ENCODE measurements at places on chromosomes 2 and 18. TPM values are rescaled to one million over a fixed set of nuclear protein-coding genes. Genes with fewer than 3 reads are reported as not detected.

STARD6 gene
- not detected for total RNA-seq

CFC1 gene
- total RNA-seq = not detected

DSG1 gene
- total RNA-seq = not detected

DCDC2C gene
- total RNA-seq = not detected

TPO gene
- 57.9 TPM for total RNA-seq

ASTL gene
- total RNA-seq = 0.67 TPM

SETBP1 gene
- 38.8 TPM for total RNA-seq

NTSR2 gene
- total RNA-seq = not detected

KLHL41 gene
- 0.43 TPM for total RNA-seq

GRCh38 chr2:17643031-17643615 is 102.6 kb downstream of the VSNL1 start:
- DNase-seq = no peak

DNA sequence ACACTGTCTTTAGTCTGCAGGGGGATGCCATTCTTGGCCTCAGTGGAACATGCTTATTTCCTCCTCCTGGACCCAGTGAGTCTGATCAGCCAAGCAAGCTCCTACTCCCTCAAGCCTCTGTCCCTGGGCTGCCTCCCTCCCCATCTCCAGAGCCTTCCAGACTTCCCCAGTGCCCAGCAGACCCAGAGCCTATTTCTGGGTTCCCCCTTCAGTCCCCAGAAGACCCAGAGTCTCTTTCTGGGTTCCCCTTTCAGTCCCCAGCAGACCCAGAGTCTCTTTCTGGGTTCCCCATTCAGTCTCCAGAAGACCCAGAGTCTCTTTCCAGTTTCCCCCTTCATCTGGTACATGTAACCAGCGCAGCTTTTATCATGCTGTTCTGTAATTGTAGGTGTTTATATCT is 17.0 kb upstream of the PKDCC start:
- no peak for DNase-seq

DNA sequence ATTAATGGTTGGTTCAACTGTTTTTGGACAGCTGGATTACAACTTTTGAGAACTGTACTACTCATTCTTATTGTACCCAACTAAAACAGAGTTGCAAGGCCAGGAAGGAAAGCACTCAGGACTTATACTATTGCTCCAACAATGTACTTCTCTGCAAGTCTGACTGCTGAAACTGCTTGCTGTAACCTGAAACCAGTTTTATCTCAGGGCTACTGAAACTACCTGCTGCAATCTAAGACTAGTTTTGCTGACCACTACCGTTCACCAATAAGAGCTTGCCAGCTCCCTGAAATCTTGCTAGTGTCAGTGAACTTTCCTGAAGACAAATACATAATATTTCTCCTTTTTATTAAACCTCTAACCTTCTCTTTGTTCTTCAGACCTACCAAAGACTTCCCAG is 157.3 kb downstream of the CDCA7 start:
- DNase-seq = no peak

DNA sequence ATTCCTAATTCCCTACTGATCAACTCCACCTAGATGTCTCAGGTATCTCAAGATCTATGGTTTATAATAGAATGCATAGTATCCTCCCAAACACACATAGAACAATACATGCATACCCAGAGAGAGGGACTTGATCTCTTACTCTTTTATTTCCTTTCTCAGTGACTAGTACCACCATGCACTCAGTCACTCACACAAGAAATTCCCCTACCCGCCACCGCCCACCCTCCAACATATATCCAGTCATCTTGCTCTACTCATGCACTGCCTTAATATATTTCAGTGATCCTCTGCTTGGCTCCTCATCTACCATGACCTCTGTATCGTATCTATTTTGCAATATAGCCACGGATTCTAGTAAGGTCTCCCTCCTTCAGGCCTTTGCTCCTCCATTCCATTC is 996.9 kb downstream of the LRP1B start:
- DNase-seq = no peak

DNA sequence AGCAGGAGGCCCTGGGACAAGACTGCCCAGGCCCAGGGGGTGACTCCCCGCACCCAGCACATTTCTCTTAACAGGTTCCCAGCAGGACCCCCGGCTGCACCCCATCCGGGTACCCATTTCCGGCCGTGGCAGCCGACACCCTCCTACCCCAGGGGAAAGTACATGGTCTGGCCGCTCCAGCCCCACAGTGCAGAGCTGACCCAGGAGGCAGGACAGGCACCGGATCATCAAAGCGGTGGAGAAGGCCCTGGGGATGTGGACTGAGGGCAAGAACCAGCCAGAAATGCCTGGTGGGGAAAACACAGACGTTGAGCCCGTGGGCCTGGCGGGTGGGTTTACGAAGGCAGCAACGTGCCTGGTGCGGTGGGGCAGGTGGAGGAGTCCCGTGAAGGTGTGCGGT is 79.5 kb upstream of the GPC1 start:
- no peak for DNase-seq

GRCh38 chr2:69292256-69292655 is 94.8 kb downstream of the GFPT1 start:
- no peak for DNase-seq

DNA sequence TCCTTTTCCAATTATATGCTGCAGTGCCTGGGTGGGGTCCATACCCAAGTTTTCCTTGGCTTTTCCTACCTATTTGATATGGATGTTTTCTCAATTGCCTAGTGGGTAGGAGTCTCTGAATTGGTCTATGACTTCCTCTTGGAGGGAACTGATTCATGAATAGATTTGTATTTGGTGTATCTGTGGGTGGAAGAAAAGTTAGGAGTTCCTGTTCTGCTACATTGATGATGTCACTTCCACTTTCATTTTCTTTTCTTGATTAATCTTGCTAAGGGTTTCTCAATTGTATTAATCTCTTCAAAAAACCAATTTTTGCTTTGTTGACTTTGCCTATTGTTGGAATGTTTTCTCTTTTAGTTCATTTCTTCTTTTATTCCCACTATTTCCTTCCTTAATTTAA is 37.4 kb upstream of the SLC9A2 start:
- no peak for DNase-seq

DNA sequence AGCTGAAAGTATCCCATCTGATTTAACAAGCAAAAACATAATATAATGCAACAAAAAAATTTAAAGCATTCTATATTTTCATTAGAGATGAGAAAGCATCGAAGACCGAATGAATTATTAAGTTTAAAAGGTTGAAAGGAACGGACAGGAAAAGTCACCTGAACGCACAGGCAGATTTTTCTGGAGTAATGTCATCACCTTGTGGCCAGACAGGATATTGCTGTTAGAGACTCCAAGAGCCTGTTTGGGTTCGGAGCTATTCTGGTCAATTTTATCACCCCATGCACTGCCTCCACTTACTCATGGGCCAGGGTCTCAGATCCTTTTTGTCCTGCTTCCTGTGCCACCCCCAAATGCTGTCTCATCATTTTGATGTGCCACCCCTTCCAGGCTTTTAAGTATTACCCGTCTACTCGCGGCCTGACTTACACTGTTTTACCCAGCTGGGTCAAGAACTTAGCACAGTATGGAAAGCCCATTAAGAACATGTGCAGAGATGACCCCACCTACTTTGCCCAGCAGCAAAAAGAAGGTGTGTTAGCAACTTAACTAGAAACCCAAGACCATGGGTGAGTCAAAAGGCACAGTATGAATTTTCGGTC is 27.3 kb downstream of the GKN2 start:
- no peak for DNase-seq

DNA sequence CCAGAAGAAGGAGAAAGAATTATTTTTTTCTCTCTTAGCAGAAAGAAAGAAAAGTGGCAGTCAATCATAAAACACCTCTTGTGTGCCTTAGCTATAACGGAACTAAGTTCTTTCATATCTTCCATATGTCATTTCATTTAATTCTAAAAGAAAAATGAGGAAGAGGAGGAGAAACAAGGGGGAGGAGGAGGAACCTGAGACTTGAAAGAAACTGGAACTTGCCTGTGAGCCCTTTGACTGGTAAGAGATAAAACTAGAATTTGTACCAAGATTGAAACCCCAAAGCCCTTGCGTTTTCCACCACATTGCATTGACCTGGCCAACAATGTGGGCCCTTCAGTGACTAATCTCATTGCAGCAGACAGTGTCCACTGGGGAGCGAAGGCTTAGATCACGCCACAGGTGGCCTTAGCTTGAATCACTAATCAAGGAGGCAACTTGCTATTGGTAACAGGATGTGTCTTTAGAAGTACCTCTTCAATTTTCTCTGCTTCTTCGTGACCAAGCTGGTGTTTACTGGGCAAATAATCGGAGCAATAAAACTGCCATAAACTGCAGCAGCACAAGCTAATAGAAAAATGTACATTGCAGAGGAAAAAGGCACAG is 307.9 kb downstream of the CLIP4 start:
- DNase-seq = no peak

DNA sequence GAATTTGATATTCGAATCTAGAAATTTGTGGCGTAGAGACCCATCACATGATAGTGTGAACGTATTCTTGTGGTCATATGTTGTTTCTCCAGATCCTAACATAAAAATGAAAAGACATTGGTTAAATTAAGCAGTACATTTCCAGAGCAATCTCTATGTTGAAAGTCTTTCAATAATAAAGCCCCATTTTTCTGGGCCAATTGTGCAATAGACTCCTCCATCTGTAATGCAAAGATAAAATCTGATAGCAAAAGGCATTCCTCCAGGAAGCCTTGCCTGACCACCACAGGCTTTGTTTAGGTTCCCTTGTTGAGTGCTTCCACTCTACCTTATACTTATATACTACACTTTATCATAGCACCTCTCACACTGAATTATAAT is 31.3 kb downstream of the APOB start:
- DNase-seq = no peak

DNA sequence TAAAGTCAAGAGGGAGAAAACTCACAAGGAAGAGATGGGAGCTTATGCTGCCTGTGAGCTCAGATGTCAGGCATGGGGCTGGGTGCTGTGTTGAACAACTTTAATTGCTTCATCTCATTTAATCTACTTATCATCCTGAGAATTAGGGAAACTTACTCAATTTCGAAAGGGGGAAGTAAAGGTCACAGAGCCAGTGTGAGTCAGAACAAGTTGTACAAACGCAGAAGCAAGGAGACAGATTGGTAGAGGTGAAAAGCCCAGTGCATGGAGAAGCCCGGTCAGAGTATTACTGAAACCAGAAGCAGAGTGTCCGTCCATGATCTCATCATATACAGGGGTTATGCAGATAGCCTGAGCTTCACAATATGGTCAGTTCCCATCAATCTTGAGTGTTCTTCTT is 281.1 kb upstream of the POU3F3 start:
- no peak for DNase-seq

GRCh38 chr2:185608799-185609198 is 129.8 kb upstream of the FSIP2 start:
- DNase-seq = no peak
